ENCODE measurements at places on chromosomes 13 and 19.

DNA sequence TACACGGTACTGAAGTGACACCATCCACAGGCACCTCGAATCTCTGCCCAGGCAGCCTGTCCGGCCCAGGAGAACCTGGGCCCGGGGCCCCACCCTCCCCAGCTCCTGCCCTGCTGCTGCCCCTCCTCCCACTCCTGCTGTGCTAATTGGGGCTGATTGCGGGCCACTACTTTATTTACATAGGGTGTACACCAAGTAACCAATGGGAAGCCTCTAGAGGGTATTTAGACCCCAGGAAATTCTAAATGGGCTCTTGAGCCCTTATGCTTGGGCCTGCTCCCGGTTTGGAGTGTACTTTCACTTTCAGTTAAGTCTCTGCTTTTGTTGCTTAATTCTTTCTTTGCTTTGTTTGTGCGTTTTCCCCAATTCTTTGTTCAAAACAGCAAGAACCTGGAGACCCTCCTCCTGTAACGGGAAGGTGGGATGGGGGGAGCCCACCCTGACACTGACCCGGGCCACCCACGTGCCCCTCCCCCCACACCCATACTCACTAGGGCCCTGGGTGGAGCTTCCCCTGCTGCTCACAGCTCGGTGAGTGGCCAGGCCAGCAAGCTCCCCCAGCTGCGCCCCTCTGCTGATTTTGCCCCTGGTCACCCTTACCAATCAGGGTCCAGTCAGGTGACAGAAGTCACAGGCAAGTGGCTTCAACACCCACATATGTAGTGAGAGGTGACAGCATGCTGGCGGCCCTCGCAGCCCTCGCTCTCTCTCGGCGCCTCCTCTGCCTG is 9.4 kb downstream of the SCGB2B2 start:
- DNase-seq, result no peak

- no peak for DNase-seq
These were observed 8.5 kb upstream of the ZNF91 start for GRCh38 chr19:23403581-23404324.

DNA sequence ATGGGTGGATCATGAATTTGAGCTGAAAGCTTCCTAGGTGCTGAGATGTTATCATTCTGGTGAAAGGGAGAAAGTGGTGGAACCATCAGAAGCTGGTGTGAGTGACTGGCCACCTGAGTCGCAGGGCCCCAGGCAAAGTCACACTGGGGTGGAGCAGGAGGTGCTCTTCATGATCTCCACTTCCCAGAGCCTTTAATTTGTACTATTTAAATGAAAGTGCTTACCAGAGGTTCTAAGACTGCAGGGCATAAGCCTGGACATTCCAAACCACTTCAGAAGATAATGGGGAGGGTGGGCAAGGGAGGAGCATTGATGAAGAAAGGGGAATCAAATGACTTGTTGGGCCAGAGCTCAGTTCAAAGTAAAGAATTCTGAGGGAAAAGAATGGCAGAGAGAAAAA is 156.1 kb downstream of the RGCC start:
- no peak for DNase-seq

GRCh38 chr13:26342898-26343297 is 89.0 kb downstream of the CDK8 start:
- DNase-seq, result no peak

- no peak for DNase-seq
These were observed 12.1 kb upstream of the ANGPTL8 start for GRCh38 chr19:11227195-11227886.

DNA sequence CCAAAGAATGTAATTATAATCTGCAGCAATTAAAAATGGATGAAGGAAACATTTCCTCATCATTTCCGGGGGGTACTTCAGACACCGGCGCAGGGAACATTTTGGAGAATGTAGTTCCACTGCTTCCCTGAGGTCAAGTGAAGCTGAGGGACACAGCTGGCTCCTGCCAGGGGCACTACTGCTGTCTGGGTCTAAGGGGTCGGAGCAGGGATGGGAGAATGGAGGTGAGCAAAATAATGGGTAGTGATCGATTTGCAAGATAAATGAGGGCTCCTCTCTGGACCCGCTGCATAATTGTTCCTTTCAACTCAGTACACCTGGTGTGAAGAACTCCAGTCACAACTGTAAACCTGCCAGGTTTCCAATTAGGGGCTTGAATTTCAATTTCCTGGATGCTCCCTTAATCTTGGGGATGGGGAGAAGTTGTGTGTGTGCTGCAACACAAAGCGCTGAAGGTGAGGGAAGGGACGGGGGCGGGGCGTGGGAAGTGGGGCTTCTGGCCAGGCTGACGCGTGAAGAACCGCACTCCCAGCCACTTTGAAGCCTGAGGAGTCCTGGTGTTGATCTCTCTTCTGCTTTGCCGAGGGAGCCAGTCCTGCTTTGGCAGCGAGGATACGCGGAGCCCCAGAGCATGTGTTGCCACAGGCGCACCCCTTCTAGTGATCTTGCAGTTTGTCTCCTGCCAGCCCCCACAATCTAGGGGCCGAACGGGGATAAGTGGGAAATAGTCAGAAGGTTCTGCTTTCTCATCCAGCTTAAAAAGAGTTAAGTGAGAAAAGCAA is 57.9 kb upstream of the PCDH8 start:
- DNase-seq, result no peak

DNA sequence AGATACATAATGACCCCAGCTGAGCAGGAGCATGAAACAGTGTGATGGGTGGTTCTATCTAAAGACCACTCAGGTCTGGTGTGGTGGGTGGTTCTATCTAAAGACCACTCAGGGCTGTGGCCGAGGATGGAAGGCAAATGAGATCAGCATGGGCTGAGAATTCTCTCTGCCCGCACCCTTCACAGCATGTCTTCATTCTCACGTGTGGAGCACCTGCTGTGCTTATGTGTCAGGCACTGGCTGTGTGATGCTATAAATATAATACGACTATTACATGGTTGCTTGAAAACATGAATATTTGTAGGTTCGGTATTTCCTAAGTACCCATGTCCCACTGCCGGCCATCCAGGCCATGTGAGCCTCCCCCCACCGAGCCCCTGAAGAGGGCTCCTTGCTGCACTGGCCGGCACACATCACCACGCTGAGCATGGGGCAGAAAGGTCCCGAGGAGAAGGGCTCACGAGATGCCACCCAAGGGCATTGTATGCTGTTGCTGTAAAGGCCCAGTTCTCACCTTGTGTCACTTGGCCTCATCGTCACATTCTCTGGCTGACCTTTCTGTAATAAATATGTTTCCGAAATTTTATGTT is 810.2 kb downstream of the UQCRFS1 start:
- DNase-seq, result no peak
